ENCODE measurements at places on chromosomes 2 and 18.

DNA sequence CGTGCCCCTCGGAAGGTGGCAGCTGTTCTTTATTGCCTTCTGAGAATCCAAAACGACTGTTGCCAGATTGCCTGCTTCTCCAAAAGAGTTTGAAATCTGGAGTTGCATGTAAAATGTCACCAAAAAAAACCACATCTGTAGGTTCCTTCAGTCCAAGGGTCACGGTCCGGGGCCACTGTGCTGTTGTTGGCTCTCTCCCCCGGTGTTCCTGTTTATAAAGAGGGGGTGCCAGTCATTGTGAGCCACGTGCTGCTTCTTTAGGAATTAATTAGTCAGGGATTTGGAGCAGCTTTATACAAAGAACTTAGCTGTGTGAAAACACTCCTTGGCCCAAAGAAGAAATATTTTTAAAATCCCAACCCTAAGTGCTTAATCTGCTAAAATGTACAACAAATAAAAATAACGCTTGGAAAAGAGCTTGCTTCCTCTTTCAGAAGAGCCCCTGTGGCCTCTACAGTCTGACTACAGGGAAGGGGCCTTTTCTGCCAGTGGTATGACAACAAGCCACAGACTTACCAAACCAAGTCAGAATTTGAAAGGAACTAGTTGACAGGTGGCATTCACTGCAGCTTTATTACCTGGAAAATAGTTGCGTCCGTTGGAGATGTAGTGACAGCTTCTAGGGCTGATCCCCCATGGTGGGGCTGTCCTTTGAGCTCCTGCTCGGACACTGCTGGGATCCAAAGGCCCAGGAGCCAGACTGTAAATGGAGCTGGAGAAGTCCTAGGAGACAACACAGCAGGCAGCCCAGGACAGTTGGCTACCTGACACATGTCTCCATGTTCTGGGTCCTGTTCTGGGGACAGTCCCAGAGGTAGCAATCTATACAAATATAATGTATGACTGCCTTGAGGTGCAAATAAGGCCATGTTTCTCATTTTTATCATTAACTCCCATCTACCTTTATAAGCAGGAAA, 84.5 kb upstream of the SLC1A4 start:
- DNase-seq: no peak

DNA sequence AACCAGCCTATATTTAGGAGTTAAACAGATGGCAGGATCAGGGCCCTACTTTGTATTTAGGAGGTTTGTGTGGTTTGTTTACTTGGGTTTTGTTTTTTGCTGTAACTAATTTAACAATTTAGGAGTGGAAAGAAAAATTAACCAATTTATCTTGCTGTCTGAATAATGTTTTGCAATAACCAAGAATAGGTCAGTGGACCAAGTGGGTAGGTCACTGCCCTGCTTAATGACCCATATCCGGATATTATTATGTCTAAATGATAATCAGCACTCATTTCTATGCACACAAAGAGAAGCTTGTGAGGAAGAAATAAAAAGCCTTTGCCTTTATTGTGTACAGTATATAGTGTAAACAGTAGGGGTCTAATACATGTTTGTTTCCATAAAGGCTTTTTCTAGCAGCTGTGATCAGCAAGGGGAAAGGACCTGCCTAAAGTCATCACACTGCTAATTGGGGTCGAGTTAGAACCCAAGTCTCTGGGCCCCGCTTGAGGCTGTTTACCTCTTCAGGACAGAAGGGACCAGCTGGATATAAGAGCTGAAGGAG, 76.6 kb downstream of the TGOLN2 start:
- no peak for DNase-seq

DNA sequence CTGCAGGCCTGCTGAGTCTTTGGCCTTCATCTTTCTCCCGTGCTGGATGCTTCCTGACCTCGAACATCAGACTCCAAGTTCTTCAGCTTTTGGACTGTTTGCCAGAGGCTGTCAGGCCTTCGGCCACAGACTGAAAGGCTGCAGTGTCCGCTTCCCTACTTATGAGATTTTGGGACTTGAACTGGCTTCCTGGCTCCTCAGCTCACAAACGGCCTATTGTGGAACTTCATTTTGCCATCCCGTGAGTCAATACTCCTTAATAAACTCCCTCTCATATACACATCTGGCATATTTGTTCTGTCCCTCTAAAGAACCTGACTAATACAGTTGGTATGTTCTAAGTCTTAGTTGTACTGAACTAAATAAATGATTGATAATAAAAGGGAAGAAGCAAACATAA, 702.8 kb upstream of the LINC00305 start:
- no peak for DNase-seq

- no peak for DNase-seq
These were observed 309.3 kb downstream of the GBX2 start for GRCh38 chr2:235858881-235859280.

DNA sequence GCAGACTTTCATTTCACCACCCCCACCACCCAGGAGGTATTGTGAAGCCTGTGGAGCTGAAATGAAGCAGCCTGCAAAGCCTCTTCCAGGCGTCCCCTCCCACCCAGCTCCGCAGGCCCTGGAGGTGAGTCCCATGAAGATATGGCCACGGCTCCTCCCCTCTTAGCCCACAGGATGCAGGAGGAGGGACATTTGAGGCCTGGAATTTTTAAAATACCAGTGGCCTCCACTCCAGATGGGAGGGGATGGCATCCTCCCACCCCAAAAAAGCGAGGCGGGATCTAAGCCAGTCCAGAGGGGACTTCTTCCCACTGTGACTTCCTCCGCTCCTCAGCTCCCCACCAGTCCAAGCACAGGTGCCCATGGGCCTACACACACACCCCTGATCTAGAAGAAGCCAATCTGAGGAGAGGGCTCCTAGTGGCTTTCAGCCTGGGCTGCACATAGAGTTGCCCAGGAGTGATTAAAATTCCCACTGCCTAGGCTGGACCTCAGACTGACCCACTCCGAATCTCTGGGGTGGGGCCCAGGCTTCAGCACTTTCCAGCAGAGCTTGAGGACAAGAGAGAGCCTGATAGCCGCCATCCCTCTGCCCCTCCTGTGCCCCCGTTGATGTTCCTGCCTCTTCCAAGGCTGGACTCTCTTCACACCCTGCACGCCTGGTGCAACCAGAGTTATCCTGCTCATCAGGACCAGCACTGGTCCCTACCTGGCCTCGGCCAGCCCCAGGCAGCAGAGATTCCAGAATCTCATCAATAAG, 206.9 kb downstream of the TNS1 start:
- DNase-seq: no peak

DNA sequence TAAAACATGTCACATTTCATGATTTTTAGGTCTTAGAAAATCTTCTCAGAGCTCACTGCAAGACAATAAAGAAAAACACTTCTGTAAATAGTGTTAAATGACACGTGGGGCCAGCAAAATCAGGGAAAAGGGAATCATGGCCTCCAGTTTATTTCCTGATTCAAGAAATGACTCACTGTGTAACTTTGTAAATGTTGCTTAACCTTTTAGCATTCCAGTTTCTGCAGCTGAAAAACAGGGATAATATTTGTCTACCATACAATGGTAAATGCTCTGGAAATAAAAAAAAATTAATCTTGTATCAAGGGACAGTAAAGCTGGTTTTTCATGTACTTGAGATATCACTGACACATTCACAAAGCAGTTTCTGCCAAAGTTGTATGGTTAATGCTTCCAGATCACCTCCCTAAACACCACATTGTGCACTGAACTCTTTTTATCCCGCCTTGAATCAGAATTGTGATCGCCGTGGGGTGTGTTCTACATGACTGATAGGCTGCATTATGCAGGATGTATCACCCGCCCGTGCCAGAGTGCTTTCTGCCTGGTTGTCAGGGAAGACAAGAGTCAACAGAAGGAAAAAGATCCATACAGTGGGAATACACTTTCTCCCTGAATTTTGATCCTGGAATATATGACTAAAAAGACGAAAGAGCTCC, 238.8 kb downstream of the IKZF2 start:
- peak; percentile 88 for DNase-seq

- no peak for DNase-seq
These were observed 5.1 kb downstream of the SLC39A10 start for GRCh38 chr2:195662138-195662537.

- no peak for DNase-seq
These were observed 654.8 kb downstream of the SLC4A3 start for GRCh38 chr2:220282236-220282635.

GRCh38 chr2:218981881-218982585, 3.0 kb downstream of the FEV start:
- peak; percentile 16 for DNase-seq

- DNase-seq: no peak
These were observed 1507.2 kb upstream of the ZEB2 start for GRCh38 chr2:146027156-146027555.

Data from fibroblast of pulmonary artery (primary cell).